ENCODE measurements at places on chromosomes 11 and 22. TPM values are rescaled to one million over a fixed set of nuclear protein-coding genes. Genes with fewer than 3 reads are reported as not detected.

GRCh38 chr11:124109377-124109776, 5.9 kb upstream of the VWA5A start:
- DNase-seq, result no peak

- DNase-seq, result no peak
Measured at GRCh38 chr11:65562788-65563187, 4.6 kb upstream of the LTBP3 start.

DNA sequence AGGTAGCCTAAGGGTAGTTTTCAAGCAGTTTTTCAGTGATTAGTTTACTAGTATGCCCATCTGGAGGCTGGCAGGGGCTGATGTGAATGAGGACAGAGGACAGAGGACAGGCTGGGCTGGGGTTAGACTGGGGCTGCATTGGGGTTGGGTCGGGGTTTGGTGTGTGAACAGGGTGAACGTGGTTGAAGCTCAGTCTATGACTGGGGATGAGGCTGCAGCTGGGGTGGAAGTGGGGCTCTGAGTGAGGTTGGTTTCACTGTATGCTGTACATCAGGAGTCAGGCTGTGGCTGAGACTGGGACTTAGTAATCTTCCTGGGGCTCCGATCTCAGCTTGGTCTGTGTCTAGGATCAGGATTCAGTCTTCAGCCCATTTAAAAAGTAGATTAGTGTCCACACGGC, 451 bp downstream of the OR51E1 start:
- no peak for DNase-seq

GRCh38 chr11:122690384-122690783, 34.9 kb downstream of the UBASH3B start:
- no peak for DNase-seq

- DNase-seq, result no peak
Measured at GRCh38 chr11:123069908-123070821, 8.2 kb upstream of the HSPA8 start.

DNA sequence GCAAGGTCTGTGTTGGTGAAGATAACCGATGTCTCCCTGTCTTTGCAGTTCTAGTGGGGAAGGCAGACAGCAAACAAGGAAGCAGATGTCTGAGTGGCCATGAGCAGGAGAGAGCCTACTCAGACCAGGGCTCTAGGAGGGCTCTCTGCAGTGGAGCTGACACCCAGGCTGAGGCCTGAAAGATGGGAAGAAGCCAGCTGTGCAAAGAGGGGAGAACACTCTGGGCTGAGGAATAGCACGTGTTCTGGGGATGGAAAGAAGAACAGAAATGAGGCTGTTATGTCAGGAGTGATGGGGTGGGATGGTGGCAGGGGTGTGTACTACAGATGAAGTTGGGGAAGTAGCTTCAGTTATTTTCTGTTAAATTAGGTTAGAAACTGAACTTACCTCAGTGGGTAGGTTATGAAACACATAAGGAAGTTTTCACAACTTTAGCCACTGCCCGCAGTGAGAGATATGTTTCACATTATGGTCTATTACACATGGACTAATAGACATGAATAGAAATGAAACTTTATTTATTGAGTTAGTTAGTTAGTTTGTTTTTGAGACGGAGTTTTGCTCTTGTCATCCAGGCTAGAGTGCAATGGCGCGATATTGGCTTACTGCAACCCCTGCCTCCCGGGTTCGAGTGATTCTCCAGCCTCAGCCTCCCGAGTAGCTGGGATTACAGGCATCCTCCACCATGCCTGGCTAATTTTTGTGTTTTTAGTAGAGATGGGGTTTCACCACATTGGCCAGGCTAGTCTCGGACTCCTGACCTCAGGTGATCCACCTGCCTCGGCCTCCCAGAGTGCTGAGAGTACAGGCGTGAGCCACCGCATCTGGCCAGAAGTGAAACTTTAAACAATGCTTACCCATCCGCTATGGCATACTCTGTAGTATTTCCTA, 7.8 kb downstream of the DCPS start:
- no peak for DNase-seq

The IL18 gene
- 15.5 TPM for polyA plus RNA-seq

The JAML gene
- polyA plus RNA-seq, result 2.4 TPM

The OR8D4 gene
- not detected for polyA plus RNA-seq

The ART5 gene
- polyA plus RNA-seq, result 3.4 TPM

Data from renal pelvis (tissue), 12 donors.